ENCODE measurements at places on chromosomes 6 and 20. TPM values are rescaled to one million over a fixed set of nuclear protein-coding genes. Genes with fewer than 3 reads are reported as not detected.

PPP1R16B gene
- total RNA-seq: 0.49 TPM

RAB44 gene
- 0.32 TPM for total RNA-seq

ADGRB3 gene
- total RNA-seq: 1.3 TPM

L3MBTL1 gene
- 2.0 TPM for total RNA-seq

MCHR2 gene
- total RNA-seq: not detected

PI16 gene
- total RNA-seq: not detected

FNDC1 gene
- total RNA-seq: 0.32 TPM

BPIFB1 gene
- not detected for total RNA-seq
